ENCODE measurements at places on chromosomes 16 and 17.

GRCh38 chr17:37827905-37828650 lies 83.2 kb upstream of the HNF1B start:
- DNase-seq, result no peak

GRCh38 chr17:44961921-44962350 lies 6.2 kb downstream of the C1QL1 start:
- DNase-seq, result peak; percentile 46

- DNase-seq, result peak; percentile 93
Measured at GRCh38 chr17:45227926-45228762, 6.5 kb downstream of the FMNL1 start.

DNA sequence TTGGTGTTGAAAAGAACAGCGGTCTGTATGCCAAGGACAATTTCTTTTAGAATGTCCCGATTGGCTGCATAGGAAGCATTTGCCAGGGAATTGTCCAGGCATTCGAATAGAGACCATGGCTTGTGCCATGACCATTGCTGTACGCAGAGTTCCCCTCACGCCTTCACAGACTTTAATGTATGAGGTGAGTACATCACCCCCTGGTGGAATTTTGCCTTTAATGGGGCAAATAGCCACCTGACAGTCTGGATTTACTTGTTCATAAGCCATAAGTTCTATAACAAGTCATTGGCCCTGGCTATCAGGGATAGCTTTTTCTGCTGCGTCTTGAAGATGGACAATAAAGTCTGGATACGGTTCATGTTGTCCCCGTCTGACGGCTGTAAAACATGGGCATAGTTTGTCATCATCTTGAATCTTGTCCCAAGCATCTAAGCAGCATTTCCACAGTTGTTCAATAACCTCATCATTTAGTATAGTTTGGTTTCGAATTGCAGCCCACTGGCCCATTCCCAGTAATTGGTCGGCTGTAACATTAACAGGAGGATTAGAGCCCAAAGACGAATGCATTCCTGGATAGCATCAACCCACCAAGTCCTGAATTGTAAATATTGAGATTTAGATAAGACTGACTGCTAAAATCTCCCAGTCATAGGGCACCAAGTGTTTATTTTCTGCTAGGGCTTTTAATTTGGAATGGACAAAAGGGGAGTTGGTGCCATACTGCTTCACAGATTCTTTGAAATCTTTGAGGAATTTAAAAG lies 67.7 kb upstream of the ARL4D start:
- DNase-seq, result peak; percentile 21

GRCh38 chr16:9238346-9238745 lies 146.9 kb downstream of the HAPSTR1 start:
- no peak for DNase-seq

GRCh38 chr17:4631836-4632580 lies 9.5 kb downstream of the ALOX15 start:
- DNase-seq, result no peak

DNA sequence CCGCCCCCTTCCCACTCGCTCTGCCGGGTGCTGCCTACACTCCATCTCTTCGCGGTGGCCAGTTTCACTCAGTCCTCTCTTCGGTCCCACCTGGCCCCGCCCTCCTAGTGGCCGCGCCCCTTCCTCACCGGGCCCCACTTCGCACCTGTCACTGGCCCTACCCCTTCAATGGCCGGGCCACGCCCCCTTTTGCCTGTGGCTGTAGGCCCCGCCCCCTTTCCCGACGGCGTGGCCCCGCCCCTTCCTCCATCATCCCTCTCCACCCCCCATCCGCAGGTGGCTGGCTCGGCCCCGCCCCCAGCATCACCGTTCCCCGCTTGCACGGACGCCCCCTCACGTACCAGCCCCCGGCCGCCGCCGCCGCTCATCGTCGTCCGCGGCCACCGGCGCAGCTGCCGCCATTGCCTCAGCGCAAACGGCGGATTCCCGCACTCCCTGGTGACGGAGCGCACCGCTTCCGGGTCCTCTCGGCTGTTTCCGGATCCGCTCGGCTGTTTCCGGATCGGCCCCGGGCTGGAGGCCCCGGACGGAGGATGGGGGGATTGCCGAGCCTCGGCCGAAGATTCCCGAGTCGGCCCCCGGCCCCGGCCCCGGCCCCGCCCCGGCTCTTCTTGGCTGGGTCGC lies at the start of gene RABEP2:
Gene RABEP2, minus strand, starts transcription at position 477 of the 624 bp plus-strand sequence. Its CDS starts 75 bp downstream, at position 402.
- peak; percentile 99 for DNase-seq

DNA sequence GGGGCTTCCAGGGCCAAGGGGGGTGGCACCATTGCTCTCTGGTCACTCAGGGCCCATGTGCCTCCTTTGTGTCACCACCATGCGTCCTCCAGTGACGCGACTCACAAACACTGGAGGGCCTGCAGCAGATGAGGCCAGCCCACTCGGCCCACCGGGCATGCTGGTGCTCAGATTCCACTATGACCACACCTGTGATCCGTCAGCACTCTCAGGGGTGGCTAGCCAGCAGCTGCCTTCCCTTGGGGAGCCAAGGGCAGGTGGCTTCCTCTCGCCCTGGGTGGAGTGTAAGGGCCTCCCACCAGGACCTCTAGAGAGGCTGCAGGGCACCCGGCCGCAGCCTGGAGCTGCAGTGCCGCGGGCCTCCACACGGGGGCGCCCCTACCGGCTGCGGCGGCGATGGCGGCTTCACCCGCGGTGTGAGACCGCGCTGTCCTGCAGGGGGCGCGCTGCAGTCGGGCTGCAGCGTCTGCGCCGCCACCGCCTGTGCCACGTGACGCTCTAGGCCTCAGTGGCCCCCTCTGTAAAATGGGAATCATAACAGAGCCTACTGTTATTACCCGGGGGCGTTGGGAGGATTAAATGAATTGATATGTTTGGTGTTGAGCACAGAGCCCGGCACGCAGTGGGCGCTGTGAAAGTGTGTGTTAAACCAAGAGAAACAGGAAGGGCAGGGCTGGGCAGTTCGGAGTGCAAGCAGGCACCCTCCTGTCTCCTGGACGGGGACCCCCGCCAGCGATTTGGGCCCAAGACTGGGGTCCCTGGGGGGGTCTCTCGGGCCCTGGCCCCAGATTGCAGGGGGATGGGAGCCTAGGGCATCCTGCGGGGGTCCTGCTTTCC lies 192.4 kb upstream of the GSE1 start:
- peak; percentile 77 for DNase-seq

GRCh38 chr16:57828272-57829161 lies 26.2 kb upstream of the KIFC3 start:
- DNase-seq, result peak; percentile 33

DNA sequence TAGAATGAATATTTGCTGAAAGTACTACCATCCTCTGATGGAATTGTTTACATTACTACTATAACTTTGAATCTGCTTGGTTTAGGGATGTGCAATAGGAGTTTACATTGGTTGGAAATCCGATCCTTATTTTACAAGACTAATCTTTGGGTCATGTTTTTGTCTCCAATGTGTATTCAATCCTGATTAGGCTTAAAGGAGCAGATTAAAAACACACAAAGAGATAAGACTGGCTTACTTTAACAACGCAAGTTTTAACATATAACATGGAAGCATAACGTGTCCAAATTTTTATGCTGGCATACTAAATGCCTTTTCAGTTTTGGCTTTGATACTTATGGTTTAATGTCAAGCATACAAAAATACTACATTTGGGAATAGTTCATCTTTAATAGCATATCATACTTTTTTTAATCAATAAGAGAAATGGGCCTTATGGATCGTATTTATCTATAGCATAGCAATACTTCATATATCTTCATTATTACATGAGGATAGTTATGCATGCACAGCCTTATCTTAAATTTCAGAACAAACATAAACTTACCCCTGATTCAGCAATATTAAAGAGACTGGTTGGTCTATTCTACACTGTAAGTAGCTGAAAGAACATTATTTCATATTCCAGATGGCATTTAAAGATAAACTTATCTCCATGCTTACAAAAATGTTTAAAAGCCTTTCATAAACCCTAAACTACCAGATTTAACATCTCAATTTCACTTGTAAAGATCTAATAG lies 69.9 kb upstream of the NACA2 start:
- no peak for DNase-seq

GRCh38 chr17:10010752-10011151 lies 105.7 kb upstream of the RCVRN start:
- DNase-seq, result no peak

GRCh38 chr16:15846510-15846909 lies 10.3 kb downstream of the MYH11 start:
- DNase-seq, result no peak

DNA sequence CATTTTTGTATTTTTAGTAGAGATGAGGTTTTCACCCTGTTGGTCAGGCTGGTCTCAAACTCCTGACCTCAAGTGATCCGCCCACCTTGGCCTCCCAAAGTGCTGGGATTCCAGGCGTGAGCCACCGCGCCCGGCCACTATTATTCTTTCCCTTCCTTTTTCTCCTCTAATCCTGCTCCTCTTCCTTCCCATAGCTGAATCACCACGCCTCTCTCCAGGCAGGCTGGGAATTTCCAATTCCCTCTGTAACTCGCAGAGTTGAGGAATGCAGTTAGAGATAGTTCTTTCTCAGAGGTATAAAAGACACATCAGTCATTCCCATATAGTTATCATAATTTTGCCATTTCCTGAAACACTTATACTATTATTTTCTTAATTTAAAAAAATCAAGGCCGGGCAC lies 11.2 kb downstream of the METTL16 start:
- no peak for DNase-seq

GRCh38 chr16:69613378-69614154 lies 47.8 kb downstream of the NFAT5 start:
- DNase-seq, result no peak

DNA sequence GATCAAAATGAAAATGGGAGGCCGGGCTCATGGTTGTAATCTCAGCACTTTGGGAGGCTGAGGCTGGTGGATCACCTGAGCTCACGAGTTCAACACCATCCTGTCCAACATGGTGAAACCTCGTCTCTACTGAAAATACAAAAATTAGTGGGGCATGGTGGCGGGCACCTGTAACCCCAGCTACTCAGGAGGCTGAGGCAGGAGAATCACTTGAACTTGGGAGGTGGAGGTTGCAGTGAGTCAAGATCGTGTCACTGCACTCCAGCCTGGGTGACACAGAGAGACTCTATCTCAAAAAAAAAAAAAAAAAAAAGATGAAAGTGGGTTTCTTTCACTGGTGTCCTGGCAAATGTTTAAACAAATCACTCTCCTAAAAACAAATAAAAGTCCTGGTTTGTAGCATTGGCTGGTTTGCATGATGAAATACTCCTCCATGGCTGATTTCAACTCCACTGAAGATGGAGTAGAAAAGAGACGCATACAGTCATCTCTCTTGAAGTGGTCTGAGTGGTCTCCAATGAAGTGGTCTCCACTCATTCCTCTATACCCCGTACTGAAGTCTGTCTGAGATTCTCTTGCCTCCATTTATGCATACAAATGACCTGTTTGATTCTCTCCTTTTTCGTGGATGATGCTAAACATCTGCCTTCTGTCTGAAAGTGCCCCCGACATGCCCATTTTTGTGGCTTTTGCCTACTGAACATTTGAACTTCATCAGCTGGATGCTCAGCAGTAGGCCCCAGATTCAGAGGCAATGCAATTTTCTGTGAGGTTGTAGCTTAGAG lies 153.0 kb upstream of the FAM20A start:
- no peak for DNase-seq

GRCh38 chr17:73493956-73494926 lies 150.0 kb downstream of the SDK2 start:
- DNase-seq, result no peak

- no peak for DNase-seq
Measured at GRCh38 chr17:9074131-9074530, 52.8 kb downstream of the NTN1 start.

DNA sequence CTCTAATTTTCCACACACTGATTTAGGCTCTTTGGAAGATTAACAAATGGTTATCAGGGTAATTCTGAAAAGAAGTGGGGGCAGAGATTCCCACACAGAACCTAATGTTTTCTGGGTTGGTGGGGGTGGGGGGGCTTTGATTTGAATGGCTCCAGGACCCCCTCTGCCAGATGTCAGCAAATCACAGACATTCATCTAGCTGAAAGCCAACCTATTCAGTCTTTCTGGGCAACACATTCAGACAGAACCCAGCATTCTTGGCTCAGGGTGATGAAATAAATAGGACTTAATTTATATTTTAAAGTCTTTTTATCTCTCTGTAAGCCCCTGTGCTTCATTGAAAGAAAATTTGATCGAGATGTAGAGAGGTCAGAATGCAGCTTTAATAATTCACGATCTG lies 533.2 kb downstream of the XYLT1 start:
- DNase-seq, result no peak

DNA sequence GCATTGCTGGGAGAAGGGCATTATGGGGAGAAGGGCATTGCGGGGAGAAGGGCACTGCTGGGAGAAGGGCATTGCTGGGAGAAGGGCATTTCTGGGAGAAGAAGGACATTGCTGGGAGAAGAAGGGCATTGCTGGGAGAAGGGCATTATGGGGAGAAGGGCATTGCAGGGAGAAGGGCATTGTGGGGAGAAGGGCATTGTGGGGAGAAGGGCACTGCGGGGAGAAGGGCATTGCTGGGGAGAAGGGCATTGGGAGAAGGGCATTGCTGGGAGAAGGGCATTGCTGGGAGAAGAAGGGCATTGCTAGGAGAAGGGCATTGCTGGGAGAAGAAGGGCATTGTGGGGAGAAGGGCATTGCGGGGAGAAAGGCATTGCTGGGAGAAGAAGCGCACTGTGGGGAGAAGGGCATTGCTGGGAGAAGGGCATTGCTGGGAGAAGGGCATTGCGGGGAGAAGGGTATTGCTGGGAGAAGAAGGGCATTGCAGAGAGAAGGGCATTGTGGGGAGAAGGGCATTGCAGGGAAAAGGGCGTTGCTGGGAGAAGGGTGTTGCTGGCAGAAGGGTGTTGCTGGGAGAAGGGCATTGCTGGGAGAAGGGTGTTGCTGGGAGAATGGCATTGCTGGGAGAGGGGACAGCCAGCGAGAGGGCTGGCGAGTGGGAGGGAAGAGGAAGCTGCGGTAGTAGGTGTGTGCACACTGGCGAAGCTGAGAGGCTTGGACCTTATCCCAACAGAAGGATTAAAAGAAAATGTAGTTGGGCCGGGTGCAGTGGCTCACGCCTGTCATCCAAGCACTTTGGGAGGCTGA lies 4.6 kb upstream of the PYDC1 start:
- DNase-seq, result no peak

DNA sequence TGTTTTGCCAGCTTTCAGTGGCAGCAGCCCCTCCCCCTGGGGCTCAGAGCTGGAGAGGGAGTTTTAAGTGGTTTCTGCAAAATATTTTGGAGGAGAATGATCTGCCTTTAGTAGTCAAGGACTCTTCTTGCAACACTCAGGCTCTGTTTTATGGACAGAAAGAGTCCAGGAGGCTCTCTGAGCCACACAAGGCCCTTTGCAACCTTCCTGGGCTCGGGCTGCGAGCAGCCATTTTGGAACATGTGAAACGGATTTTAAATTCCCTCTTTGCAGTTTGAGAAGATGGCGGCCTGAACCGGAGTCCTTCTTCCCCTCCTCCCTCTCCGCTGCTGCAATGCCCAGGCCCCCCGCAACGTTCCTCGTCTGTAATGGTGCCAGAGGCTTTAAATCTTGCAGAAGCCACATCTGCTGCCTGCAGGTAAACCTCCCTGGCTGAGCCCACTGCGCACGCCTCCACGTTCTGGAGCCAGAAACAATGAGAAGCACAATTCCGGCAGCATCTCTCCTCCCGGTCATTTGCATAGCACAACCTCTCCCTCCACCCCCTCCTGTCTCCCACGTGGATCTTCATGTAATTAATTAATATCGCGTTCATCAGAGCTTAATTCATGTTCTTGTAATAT lies 386.1 kb downstream of the SEC14L1 start:
- DNase-seq, result no peak

- peak; percentile 69 for DNase-seq
Measured at GRCh38 chr17:1122533-1123392, 57.0 kb downstream of the ABR start.

All from RPMI8226 (cell line).